CD4-positive, alpha-beta T cell treated with Interferon alpha-2 for 1 hour (primary cell): ENCODE measurements at places on chromosomes 16 and 17.
A peak's percentile ranks its signal among the peaks of the same experiment; 100 is the strongest.

DNA sequence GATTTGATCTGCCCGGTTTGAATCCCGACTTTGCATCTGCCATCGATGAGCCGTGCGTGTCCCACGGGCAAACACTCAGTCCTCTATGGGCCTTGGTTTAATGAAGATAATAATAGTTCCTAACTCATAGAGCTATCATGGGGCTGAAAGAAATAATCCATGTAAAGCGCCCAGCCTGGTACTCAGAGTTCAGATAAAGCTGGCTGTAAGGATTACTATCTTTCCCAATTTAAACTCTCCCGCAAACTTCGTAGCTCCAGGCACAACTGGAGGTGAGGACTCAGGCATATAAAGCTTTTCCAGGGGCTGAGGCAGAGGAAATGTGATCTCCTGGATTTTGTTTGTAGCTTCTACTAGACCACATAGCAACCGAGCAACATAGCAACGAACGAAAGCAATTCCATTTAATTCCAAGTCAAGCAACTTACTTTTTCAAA lies 16.3 kb downstream of the ALOX15 start:
- DNase-seq = no peak

DNA sequence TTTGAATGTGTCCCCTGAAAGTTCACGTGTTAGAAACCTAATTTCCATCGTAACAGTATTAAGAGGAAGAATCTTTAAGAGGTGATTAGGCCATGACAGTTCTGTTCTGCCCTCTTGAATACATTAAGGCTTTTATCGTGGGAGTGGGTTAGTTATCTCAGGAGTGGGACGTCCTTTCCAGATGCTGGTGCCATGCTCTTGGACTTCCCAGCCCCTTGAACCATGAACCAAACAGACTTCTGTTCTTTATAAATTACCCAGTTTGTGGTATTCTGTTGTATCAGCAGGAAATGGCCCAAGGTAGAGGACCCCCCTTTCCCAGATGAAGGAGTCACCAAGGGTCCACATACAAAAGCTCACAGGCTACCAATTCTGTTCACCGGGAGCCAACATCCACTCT lies 10.1 kb downstream of the GTF3C1 start:
- no peak for DNase-seq

DNA sequence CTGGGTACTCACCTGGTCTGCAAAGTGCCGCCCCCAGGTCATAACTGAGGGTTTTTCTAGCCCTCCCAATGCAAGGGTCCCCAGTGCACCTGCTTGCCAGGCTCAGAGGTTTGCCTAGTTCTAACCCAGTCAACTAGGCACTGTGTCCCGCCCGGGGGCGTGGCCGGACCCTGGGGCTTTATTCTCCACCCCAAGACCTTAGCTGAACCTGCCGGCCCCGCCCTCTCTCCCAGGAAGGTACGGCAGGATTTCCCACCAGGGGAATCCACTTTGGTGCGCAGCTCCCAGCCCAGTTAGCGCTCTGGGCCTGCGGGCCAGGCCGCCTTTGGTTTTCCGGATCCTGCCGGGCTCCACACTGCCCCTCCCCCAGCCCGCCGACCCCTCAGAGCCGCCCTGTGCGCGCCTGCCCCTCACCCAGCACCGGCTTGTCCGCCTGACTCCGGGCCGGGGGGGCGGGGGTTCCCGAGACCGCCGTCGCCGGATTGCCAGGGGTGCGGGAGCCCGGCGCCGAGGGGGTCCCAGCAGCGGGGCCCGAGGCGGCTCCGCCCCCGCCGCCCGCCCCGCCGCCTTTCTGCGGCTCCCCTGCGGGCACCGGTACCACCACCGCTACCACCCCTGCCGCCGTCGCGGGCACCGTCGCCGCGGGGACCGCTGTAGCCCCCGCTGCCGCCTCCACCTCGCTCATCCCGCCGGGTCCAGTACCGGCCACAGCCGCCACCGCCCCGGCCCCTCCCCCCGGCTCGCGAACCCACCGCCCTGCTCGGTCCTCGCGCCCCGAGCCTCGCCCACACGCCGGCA lies 424 bp downstream of the YBX2 start:
- DNase-seq = no peak

DNA sequence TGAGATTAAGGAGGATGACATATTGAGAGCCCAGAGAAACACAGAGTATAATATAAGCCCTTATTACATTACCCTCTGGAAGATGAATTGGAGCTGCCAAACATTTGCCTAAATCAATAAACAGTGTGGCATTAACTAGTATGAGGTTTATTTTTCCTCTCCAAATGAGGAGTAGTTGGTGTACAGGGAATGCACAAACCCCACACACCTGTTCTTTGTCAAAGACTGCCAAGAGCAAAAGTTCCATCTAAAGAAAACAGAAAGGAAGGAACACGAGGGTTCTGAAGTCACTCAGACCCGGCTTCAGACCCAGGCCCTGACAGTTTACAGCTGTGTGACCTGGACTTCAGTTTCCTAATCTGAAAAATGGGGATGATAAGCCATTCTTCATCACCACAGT lies 138.1 kb downstream of the SHISA9 start:
- no peak for DNase-seq

DNA sequence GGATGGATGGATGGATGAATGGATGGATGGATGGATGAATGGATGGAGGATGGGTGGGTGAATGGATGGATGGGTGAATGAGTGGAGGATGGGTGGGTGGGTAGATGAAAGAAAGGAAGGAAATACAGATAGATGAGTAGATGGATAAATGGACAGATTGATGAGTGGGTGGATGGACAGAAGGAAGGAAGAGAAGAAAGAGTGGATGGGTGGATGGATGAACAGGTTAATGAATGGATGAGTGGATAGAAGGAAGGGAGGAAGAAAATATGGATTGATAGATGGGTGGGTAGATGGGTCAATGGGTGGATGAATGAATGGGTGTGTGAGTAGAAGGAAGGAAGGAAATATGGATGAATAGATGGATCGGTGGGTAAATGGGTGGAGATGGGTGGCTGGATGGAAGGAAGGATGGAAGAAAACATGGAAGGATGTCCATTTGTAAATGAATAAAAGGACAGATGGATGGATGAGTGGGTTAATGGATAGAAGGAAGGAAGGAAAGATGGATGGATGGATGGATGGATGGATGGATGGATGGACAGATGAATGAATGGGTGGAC lies 97.3 kb upstream of the TNRC6C start:
- no peak for DNase-seq

DNA sequence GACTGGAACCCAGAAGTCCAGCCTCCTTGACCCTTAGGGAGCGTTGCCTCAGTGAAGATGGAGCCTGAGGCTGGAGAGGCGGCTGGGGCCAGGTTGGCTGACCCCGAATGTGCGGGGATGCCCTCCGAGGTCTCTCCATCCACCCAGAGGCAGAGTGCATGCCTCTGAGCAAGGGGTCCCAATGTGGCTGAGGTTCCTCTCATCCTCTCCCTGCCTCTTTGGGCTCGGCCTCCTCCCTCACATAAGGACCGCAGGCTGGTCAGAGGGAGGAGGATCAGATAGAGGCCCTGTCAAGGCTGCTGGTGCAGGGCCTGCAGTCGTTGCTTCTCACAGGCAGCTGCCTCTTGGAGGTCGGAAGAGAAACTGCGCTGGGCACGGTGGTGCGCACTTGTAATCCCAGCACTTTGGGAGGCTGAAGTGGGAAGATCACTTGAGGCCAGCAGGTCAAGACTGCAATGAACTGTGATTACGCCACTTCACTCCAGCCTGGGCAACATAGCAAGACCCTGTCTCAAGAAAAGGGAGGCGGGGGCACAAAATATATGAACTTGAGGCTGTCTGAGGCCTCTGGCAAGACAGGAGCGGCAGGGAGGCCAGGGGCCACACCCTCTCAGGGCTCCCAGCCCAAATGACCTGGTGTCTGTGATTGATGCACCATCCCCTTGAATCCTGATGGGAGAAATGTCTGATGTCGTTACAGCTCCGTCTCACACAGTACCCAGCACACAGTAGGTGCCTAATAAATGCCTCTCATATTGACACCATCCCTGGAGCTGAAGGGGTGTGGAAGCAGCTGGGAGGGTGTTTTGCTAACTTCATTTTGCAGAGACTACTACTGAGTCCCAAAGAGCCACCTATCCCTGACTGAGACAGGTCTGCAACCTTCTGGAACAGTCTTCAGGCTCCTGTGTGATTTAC lies 220.1 kb upstream of the GSE1 start:
- DNase-seq = no peak

DNA sequence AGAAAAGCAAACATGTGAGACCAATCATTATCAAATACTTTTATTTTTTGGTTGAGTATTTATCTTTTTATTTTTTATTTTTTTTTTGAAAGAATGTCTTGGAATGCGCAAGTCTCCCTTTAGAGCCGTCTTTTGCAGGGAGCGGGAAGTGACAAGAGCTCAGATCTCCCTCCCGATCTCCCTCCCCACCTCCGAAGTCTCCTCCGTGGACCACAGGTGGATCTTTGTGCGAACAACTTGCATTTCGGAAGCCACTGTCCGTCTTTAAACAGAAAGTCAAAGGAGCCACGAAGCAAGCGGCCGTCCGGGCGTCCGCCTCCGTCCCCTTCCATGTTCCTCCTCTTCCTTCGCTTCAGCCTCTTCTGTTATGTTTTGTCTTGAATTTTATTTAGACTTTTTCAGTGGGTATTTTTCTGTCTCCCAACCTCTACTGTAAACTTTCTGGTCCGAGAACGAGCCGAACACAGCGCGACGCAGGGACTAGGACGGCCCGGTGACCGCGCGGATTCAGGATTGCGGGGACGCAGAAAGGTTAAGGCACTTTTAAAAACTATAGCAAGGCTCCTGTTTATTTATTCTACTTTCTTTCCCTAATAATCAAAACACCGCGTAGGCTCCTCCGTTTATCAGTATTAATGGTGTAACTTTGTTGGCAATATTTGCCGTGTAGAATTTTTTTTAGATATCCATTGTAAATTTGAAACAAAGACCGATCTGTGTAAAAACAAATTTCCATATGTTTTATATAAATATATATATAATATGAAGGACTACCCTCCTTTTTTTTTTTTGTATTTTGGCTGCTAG lies 3.3 kb downstream of the FOXF1 start:
- no peak for DNase-seq

DNA sequence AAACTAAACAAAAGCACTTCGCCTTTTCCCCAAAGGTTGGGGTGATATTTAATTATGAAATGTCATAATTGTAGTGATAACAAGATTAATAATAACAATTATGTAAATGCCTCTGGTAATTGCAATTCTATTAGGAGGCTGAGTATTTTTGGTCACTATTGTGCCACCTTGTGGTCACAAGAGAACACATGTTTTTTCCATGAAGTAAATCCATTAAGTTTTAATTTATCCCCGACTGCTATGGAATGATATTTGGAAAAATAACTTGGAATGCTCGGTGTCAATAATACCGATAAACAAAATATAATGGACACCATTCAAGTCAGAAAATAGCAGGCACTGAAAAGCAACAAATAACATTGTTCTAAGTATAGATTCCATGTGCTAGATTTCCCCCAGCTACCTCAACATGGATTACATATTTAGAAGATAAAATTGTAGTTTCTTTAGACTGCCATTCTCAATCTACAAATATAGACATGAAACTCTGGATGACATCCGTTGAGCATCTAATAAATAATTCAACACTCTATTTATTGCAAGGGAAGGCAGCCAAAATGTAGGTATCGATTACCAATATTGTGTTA lies 25.0 kb upstream of the KCNJ2 start:
- DNase-seq = peak; percentile 11

DNA sequence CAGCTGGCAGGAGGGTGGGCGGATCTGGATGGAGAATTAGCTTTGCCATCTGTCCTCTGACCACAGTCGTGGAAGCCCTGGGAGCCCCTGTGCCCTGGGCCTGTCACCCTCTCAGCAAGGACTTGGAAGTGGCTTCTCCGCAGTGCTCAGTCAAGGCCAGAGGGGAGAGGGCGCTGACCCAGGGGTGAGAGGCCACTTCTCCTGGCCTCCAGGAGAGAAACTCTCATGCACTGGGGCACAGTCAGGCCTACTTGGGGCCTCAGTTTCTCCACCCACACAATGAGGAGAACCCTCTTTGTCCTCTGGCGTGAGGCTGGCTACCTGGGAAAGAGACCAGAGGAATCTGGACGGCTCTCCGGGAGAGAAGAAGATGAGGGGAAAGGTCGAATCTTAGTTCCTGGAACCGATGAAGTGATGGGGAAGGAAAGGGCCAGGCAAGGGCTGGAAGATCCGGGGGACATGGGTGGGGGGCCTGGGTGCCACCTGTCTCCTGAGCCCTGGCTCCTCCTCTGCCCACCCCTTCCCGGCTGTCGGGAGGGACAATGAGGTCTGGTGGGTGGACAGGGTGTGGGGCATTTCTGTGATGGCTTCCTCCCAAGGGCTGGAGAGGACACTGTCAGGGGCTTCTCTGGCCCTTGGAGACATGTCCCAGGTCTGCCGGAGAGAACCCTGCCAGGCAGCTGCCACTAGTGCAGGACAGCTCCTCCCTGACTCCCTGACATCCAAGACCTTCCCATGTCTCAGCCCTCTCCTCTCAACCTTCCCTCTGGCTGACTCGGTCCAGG lies 9.0 kb upstream of the ARHGAP27 start:
- no peak for DNase-seq

DNA sequence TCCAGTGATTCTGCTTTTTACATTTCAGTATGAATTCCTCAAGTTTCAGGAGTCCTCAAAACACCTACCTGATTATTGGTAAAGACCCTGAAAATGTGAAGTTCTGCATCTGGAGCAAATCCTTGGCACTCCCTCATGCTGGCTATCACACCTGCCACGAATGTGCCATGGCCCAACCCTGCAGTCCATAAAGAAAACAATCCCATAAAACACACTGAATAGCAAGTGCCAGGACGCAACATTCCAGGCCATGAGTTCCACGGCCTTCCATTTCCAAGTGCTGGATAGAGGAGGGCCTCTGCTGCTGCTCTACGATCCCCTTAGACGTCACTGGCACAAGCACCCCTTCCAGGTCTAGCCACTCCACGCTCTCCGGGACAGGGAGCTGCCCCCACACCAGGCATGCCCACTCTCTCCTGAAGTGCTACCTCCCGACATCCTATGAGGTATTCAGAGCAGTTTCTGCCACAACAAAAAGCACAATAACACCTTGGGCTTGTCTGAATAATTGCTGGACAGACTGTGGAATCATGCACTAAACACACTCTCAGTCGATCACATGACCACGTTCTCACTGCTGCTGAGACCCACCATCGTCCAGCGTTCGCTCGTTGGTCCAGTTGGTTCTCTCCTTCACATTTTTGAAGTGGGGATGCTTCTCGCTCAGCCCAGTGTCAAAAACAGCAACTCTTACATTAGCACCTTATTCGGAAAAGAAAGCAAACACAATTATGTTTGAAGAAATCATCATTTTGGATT lies 23.4 kb downstream of the MBTPS1 start:
- DNase-seq = no peak

DNA sequence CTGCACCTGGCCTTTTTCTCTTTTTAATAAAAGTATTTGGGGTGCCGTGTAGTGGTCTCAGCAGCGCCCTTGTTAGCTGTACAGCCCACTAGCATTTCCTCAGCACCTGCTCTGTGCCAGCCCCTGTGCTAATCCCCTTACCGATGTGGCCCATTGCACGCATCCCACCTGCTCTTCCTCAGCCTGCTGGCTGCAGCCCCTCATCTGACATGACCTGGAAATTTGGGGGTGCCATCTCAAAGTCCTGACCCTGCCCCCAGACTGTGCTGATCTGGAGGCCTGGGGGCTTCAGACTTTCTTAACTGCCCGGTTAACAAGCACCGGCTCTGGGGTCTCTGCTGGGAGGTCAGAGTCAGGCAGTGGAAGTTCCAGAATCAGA lies 10.4 kb downstream of the GPRC5C start:
- no peak for DNase-seq
